Hematopoietic multipotent progenitor cell treated with erythropoietin and hydrocortisone succinate and interleukin-3 and kit ligand, for 6 days (in vitro differentiated cells): ENCODE measurements at places on chromosomes 5 and 9.
A peak's percentile ranks its signal among the peaks of the same experiment; 100 is the strongest.

DNA sequence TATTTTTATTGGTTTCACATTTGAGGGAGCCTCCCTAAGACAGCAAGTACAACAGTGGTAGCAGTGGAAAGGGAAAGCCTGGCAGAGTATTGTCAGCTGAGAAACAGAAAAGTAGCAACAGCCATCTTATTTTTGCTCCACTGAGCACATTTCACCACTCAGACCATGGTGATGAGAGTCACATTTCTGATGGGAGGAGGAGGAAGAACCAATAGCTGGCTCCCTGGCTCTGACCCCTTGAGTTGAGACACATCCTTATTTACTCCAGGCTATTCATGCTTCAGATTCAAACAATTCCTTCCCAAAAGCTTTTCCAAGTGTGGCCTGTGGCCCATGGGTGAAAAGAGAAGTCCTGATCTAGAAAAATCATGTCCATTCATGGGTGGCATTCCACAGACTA, 236.3 kb downstream of the ARHGAP26 start:
- DNase-seq = no peak

DNA sequence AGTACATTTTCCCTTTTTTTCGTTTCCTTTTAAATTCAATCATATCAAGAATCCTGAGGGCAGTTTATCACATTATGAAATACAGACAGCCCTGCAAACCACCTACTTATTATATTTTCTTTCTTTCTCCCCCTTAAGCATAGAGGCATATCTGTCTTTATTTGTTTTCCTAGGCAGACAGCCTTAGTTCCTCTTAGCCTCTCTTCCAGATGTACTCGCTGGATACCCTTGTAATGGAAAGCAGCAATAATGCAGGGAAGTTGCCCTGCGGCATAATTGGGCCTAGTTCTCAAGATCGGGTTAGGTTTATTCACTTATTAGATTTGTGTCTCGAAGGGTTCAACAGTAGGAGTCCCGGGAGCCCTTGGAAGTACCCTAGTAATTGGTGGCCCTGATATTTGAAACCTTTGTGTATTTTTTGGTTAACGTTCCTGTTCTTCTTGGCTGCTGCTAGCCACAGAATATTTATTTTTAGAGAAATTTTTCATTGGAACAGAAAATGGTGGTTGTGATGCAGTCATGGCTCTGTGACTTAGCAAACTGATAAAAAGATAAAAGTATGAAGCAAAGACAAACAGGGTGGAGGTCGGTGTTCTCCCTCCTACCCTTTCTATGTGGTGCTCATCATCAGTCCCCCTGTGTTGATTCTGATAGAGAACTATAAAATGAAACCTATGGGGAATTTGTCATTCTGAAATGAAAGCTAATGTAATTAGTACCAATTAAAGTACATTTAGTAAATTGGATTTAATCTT, 6.4 kb downstream of the TLE4 start:
- DNase-seq = no peak

DNA sequence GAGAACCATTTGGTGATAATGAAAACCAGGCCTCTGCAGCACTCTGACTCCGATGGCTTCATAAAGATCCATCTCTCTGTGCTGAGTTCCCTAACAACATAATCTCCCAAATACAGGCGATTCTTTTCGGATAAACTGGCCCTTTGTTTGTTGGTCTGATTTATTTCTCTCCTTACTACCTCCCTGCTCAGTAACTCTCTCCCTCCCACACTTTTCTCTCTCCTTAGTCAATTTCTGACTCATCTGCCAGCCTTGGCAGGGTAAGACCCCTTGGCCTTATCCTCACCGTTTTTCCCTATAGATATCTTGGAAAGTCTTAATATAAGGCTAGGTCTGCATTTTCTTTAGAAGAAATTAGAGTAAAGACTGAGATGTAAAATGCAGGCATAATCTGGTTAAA, 128.7 kb downstream of the BRINP1 start:
- DNase-seq = no peak

DNA sequence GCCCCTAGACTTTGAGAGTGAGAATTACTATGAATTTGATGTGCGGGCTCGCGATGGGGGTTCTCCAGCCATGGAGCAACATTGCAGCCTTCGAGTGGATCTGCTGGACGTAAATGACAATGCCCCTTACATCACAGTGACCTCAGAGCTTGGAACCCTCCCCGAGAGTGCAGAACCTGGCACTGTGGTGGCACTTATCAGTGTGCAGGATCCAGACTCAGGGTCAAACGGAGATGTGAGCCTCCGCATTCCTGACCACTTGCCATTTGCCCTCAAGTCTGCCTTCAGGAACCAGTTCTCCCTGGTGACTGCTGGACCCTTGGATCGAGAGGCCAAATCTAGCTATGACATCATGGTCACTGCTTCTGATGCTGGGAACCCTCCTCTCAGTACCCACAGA, 1.3 kb downstream of the PCDHGC4 start:
- no peak for DNase-seq

DNA sequence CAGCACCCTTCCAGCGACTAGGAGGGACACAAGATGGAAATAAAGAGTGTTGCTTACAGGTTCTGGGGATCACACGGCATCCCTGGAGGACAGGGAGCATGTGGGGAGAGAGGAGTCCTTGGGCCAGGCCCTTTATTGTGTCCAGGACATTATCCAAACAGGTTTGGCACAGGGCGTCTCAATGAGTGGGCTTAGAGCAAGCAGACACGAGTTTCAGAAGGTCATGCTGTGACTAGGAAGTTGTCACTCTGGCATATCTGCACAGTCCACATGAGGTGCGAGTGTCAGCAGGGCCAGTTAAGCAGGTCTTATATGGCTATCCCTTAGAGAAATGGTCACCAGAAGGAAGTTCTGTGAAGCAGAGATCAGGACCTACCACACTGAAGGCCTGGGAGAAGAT, 174.5 kb upstream of the OTULINL start:
- no peak for DNase-seq

DNA sequence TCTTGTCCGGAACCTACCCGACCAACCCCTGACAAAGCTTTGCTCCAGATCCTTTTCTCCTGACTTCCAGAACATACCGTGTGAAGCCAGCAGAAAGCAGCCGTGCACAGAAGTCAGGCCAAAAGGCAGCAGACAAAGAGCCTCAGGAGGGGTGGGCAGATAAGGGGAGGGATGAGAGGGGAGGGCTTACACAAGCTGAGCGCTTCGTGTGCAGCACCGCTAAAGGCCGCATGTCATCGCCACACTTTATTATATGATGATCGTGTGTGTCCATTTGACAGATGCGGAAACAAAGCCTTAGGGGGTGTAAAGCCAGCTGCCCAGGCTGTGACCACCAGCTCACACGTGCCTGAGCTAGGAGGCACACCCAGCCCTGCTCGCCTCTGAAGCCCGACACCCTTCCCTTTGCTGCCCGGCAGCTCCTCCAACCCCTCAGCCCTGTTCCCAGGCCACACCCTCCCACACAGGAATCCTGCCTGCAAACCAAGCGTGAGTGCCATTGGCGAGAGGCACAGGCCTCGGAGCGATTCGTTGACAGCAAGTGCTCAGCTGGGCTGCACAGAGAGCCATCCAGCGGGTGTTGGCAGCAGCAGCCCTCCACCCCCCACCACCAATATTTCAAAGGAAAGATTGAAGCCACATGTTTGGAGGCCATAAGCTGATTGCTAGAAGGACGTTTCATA, 170.5 kb upstream of the SMIM23 start:
- no peak for DNase-seq

GRCh38 chr5:59187857-59188256, 605.0 kb downstream of the RAB3C start:
- no peak for DNase-seq

DNA sequence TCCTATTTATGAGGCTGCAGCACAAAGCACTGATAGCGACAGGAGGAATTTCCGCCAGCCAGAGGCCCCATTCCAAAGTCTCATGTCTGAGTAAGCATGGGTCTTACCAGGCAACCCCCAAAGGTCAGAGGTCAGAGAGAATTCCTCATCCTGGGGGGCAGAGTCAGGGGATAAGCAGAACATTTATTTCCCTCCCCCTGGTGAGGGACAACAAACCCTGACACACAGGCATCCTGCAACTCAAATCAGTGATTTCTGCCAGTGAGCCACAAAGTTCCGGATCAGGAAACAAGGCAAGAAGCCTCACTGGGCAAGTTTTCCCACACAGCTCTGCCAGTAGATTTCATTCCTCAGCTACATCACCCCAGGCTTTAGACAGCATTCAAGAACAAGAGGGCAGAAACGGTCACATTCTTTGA, 37.0 kb downstream of the ADAMTS12 start:
- DNase-seq = no peak

- peak; percentile 52 for DNase-seq
Measured at GRCh38 chr9:6739218-6739617, 18.6 kb upstream of the KDM4C start.
